Myocyte (in vitro differentiated cells): ENCODE measurements at places on chromosomes 4 and X. TPM values are rescaled to one million over a fixed set of nuclear protein-coding genes. Genes with fewer than 3 reads are reported as not detected.

DNA sequence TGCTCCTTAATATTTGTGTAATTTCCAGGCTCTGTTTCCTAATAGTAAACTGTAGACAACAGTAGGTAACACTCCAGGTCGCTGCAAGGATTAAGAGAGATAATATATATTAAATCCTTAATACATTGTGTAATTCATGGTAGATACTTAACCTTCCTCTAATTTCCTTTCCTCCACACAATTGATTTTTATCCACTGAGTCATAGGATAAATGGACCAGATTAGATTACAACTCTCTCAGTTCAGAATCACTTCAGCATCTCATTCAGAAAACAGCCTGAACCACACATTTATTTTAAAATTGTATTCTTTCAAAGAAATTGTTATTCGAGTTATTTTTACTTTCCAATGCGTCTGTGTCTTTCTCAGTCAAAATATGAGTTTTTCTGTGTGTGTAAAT, 17.1 kb downstream of the GK2 start:
- DNase-seq = peak; percentile 2

Gene TRMT10A
- total RNA-seq = 10.7 and 13.7 TPM in 2 replicates

- DNase-seq = no peak
Observed at GRCh38 chr4:74658116-74658515, 136.2 kb downstream of the BTC start.

GRCh38 chrX:110851780-110852179, 56.2 kb upstream of the CHRDL1 start:
- DNase-seq = no peak
